ENCODE measurements at places on chromosomes 6 and 20.

DNA sequence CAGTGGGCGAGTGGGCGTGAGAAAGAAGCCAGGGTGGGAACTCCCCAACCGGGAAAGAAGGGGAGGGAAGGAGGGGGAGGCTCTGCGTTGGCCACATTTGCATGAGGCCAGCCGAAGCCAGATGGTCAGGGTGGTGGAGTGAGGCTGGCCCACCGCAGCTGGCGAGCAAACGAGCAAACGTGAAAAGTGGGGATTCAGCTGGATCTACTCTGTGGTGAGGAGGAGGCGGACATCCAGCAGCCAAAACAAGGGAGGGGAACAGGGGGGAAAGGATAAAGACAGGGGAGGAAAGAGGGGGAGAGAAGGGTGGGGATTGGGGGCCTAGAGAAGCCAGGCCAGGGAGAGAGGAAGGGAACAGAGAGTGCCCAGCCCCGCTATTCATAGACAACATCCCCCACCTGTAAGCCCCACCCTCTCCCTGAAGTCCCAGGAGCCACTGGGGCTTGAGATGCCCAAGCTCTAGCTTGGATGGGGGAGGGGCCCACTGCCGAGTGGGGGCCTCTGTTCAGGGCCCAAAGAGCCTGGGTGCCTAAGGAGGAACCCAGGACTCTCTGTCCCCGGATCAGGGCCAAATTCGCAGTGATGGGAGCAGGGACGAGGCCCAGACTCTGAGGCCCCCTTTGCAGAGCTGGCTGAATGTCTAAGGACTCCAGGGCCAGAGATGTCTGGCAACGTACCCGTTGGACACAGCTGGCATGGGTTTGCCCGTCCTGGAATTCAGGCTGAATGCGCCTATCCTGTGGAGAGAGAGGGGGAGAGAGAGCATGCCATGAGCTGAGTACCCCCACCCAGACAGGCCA lies 45.1 kb downstream of the CPNE5 start:
- no peak for DNase-seq

DNA sequence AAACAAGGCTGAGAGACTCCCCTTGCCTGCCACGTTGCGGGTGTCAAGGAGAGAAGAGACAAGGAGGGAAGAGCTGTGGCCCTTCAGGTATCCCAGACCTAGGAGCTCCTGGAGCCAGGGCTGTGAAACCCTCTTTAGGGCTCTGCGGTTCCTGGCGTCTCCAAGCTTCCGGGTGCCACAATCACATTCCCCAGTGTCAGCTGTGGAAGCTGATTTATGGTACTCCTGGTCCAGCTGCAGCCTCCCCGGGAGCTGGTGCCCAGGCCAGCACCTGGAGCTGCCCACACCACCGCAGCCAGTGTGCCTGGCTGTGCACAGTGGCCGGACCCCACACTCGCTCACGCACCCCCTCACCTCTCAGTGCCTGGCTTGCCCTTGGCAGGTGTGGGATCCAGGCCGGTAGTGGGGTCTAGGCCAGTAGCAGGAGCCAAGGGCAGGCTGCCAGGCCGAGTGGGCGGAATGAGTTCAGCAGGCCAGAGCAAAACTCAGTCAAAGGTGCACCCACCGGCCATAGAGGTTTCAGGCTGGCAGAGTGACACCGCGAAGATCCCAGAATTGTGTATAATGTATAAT lies 58.9 kb upstream of the L3MBTL3 start:
- DNase-seq, result no peak

DNA sequence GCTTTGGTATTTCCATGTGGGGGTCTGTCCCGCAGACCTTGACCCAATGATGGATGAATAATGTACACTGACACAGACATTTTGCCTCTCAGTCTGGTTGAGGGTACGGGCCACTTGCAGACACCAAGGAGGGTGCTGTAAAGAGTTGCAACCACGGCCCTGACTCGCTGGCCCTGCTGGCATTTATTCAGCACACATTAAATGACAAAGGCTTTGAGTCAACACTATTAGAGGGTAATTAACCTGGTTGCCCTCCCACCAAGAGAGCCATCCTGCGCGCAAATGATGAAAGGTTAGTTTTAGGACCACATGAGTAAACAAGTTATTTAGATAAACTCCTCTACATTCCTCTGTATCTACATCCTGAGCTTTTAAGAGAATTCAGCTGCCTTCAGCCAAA lies 308.9 kb upstream of the MMS22L start:
- no peak for DNase-seq

DNA sequence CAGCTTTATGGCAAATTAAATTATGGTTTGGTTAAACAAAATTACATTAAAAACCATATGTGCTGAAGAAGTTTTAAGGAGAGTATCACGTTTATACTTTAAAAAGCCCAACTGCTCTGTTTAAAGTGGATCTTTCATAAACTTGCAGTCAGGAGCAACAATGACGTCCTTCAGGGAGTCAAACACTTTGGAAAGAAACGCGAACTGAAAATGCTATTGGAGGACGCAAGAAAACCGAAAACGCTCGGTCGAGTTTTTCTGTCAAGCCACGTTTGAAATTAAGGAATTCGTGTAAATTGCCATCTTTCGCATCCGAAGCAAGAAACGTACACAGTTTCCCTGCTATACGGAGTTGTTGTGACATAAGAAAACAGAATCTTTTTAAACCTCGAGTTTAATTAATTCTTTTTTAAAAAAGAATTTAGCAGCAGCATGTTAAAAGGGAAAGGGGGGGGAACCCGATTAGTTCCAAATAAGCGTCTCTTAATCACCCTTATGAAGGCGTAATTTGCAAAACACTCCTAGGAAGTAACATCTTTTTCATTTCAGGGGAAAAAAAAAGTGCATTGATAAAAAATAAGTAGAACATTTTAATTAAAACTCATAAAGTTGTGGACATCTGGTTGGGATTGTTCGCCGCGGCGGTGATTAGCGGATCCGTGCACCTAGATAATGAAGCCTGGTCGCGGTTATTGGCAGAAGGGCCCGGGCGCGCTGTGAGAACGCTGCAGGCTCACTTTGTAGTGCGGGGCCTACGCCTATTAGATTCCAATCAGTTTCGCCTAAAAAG lies 295.4 kb downstream of the TFAP2C start:
- no peak for DNase-seq

DNA sequence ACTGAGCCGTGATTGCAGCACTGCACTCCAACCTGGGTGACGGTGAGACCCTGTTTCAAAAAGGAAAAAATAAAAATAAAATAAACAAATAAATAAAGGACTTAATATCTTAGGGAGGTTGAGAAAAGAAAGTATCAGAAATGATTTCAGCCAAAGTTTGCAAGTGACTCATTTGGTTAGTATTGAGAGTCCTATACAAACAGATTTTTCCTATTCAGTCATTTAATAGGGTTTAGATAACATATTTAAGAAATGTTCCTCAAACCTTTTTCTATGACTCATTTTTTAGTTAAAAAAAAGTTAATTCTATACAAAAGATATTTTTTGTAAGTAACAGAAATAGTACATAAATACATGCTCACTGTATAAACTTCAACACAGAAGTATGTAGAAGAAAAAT lies 235.1 kb downstream of the GJA1 start:
- DNase-seq, result no peak

- no peak for DNase-seq
These were observed 110.5 kb downstream of the MANEA start for GRCh38 chr6:95687839-95688238.

DNA sequence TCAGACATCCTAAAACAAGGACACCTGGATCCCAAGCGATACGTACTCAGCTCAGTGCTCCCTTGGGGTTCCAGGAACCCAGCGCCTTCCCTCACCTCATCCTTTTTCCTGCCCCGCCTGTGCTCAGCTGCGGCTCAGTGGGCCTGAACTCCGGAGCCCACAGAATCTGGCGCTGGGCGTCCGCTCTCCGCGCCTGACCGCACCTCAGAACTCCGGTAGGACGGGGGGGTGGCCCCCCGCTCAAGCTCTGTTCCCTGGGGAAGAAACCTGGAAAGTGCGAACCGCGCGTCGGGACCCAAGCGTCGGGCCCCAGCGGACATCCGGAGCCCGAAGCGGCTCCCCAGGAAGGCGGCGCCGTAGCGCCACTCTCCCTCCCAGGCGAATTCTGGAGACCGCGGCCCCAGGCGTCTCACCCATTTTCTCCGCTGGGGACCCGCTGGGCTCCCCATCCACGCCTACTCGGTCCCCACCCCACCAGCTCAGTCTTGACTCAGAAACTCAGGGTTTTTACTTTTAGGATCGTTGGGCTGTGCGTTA lies 336 bp upstream of the LY6G5C start:
- DNase-seq, result peak; percentile 63

- no peak for DNase-seq
These were observed 219.2 kb upstream of the SGK1 start for GRCh38 chr6:134537146-134537555.

DNA sequence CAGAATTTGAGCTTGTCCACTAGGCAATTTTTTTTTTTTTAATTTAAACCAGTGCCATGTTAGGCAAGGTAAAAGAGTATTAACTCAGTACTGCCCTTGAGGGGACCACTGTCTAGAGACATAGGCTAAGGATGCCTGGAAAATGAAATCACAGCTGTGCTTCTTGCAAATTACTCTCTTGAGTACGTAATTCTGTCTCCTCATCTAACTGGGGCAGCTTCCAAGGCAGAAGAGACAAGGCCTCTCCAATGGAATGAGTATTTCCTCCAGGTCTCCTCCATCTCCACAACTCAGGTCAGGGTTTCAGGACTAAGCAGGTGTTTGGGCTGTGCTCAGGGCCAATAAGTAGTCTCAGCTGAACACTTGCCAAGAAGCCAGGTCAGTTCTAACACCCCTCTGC lies 33.8 kb upstream of the MRPS10 start:
- DNase-seq, result no peak

DNA sequence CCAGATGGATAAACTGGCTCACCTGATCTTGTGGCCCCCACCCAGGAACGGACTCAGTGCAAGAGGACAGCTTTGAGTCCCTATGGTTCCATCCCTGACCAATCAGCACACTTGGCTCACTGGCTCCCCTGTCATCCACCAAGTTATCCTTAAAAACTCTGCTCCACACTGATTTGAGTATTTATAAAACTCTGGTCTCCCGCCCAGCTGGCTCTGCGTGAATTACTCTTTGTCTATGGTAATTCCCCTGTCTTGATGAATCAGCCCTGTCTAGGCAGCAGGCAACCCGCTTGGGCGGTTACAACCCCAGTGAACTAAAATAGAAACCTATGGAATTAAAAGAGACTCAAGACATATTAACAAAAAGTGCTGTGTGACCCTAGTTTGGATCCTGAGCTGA lies 38.1 kb upstream of the CD83 start:
- DNase-seq, result peak; percentile 31

- no peak for DNase-seq
These were observed 383.8 kb downstream of the ADGRB3 start for GRCh38 chr6:69018906-69019305.

DNA sequence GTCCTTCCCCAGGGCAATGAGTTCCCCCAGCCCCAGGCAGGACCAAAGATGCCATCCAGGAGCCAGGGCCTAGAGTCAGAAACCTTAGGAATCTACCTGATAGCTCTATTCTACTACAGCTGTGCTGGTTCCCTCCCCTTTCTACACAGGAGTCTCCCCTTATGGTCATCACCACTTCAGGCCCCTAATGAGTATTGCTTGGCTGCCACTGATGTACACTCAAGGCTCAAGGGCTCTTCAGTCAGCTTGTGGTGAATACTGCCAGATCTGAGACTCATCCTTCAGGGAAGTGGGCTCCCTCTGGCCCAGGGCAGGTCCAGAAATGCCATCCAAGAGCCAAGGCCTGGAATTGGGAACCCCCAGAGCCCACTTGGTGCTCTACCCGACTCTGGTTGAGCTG lies 248.6 kb downstream of the ALDH8A1 start:
- DNase-seq, result no peak

DNA sequence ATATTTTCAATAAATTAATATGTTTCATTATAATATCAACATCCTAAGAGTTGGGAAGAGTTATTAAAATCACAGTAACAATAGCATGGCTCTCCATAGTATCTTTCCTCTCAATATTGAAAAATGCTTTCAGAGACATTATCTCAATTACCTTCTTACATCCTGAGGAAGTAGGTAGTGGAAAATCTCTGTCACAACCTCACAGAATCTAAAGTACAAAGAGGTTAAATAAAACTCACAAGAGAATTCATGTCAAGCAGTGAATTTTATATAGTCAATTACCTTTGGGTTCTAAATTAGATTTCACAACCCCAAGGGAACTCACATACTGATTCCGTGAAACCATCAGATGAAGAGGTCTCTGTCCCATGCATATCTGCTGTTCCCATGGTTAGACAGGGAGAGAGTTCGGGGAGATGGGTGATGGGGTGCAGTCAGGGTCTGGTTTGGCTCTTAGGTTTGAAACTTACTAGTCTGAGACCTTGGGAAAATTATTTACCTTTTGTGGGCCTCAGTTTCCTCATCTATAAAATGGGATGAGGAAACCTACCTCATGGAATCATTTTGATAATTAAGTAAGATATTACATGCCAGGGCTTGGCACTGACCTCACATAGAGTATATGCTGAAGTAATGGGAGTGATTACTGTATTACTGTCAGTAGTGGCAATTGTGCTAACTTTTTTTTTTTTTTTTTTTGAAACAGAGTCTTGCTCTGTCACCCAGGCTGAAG lies 74.0 kb upstream of the SNX9 start:
- no peak for DNase-seq

DNA sequence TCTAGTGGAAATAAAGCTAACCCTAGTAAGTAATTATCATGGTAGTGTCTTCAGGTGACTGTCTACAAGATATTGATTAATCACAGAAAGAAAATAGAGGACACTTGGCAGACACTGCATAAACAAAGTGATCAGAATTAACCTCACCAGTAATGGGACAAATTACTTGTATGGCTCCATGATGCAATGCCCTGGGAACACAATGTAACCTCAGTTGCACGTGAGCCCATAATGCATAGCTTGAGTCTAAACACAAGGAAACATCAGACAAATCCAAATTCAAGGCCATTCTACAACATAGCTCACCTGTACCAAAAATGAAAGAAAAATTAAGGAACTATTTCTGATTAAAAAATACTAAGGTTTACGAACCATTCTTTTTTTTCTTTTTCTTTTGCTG lies 92.4 kb upstream of the SSTR4 start:
- no peak for DNase-seq

DNA sequence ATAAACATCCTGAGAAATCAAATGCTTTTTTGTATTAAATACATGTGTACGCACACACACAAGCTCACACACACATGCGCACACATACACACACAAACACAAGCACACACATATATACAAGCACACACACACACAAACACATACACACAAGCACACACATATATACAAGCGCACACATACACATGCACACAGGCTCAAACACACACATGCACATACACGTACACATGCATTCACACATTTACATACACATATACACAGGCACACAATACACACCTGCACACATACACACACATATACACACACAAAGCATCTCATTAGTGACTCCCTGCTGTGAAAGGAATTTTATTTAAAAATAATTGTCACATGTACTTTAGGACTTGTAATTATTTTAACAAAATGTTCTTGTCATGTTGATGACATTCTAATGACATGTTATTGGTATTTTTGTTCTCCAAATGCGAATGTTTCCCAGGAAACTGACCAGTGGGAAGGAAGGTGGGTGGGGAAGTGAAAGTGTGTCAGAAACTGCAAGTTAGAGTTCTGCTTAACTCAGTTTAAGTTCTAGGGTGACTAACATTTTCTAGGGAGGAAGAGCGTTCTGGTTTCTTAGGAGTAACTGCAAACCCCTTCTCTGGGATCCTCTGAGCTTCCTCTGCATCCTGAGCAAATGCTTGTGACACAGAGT lies 113.9 kb upstream of the ZNF217 start:
- DNase-seq, result peak; percentile 37

- no peak for DNase-seq
These were observed 410.8 kb upstream of the PLCB4 start for GRCh38 chr20:8658103-8658502.

- no peak for DNase-seq
These were observed 15.6 kb downstream of the COL21A1 start for GRCh38 chr6:56231827-56232226.

GRCh38 chr6:1364791-1365190 lies 24.6 kb upstream of the FOXF2 start:
- DNase-seq, result no peak
